Iris pigment epithelial cell (primary cell): ENCODE measurements at places on chromosomes 13 and 19.
A peak's percentile ranks its signal among the peaks of the same experiment; 100 is the strongest.

- DNase-seq: no peak
These were observed 5.2 kb upstream of the PLIN4 start for GRCh38 chr19:4523306-4524110.

GRCh38 chr19:17235971-17236777, 9.5 kb downstream of the NR2F6 start:
- DNase-seq: no peak

GRCh38 chr19:22622020-22622419, 12.1 kb upstream of the ZNF492 start:
- DNase-seq: no peak

DNA sequence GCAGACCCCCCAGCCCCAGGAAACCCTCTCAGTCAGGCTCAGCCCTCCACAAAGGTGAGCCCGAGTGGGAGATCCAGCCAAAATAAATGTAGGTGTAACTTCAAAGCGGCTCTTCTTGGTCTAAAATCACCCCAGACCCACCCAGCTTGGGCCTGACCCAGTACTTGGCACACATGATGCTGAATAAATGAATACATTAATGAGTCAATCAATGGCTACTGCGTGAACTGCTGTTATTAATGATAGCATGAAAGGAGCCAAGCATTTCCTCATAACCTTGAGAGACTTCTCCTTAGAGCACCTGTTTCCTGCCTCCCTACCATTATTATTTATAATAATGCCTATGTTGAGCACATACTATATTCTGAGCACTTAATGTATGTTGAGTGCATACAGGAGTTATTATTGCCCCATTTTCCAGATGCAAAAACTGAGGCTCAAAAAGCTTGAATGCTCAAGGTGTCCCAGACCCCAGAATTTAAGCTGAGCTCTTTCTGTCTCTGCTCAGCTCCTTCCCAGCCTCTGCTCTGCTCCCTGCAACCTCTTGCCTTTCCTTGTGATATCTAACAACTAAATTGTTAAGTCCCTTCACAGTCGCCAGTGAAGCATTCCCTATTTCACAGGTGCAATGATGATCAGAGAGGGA, 4.3 kb downstream of the NOTCH3 start:
- DNase-seq: no peak

DNA sequence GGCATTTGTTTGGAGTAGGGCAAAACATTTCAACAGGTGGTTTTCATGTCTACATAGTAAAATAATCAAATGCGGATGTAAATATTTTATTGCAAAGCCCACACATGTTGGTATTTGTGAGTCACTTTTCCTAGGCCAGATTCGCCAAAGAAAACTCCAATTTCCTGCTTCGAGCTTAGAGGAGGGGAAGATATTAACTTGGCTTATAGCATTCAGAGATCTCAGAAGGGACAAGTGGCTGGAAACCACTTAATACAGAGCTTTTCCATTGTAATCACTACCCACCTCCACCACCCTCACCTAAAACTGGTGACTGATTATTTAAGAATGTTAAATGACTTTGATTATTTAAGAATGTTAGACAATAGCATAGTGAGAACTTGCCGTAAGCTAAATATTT, 530.6 kb upstream of the SPRY2 start:
- DNase-seq: peak; percentile 64

GRCh38 chr13:44389060-44389666, 15.5 kb downstream of the SERP2 start:
- no peak for DNase-seq

GRCh38 chr19:46661735-46662592, 982 bp upstream of the DACT3 start:
- peak; percentile 93 for DNase-seq

DNA sequence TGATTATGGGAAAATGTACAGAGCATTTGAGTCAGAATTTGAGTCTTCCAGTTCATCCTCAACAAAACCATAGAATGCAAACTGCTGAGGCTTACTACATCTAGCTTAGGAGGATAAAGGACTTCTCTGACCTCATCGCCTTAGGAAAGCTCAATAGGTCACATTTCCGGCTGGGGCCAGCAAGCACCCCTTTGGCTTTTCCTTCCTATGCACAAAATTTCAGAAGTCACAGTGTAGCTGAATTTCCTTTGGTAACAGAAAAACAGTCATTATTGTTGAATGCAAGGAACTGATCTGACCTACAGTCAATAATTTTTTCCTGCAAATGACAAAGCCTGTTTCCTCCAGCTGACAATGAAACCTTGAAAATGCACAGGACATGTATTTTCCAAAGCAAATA, 32.8 kb upstream of the LRCH1 start:
- DNase-seq: no peak

GRCh38 chr13:85528491-85529217, 270.6 kb downstream of the SLITRK6 start:
- DNase-seq: peak; percentile 83

- peak; percentile 21 for DNase-seq
These were observed 2.9 kb downstream of the LAMP1 start for GRCh38 chr13:113299951-113300350.

DNA sequence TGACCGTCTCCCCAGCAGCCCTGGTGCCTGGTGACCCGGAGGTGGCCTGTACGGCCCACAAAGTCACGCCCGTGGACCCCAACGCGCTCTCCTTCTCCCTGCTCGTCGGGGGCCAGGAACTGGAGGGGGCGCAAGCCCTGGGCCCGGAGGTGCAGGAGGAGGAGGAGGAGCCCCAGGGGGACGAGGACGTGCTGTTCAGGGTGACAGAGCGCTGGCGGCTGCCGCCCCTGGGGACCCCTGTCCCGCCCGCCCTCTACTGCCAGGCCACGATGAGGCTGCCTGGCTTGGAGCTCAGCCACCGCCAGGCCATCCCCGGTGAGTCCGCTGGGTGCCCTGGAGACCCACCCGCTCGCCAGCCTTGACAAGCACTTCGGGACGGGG, 2.2 kb downstream of the MADCAM1 start:
- DNase-seq: no peak

DNA sequence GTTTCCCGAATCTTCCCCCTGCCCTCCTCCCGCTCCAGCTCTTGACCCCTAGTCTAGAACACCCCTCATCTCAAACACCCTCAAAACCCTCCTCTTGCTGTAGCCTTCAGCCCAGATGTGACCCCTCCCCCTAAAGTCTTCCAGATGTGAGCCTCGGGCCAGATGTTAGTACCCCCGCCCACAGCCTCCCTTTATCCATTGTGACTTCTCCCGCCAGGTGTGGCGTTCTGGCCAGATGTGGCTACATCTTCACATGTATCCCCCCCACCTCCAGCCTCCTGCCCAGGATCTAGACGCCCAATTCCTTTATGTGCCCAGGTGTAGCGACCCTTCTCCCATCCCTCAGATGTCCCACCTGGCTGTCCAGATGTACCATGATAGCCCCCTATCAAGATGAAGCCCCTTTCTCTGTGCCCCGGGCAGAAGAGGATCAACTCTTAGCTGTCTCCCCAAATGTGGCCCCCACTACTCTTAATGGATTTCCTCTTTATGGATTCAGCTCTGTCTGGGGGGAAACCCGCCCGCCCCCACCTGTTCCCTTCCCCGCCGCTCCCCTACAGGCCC, 517 bp upstream of the LTBP4 start:
- no peak for DNase-seq

DNA sequence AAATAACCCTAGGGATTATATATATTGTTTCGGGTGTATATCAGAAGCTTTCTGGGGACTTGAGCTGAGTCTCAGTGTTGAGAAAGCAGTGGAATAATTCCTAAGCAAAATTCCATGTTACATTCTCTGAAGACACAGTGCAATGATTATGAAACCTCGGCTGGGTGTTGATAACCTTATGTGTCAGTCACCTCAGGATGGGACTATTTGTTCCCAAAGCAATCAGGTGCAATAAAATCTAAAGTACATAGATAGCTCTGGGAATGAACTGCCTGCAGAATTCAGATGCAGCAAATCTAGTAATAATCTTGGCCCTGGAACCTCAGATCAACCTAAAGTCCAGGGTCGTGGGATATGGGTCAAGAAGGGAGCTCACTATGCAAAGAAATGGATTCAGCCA, 53.0 kb downstream of the EDNRB start:
- DNase-seq: no peak

DNA sequence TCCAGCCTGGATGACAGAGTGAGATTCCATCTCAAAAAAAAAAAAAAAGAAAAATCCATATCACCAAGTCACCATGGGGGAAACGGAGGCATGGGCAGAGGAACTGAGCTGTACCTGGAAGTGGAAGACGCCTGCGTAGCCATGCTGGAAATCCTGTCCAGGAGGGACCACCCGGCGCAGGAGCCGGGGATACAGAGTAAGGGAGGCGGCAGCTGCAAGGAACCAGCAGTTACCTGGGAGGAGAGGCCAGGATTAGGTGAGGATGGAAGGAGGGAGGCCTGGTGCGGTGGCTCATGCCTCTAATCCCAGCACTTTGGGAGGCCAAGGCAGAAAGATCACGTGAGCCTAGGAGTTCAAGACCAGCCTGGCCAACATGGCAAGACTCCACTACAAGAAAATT, 2.0 kb downstream of the CAPN12 start:
- DNase-seq: no peak

DNA sequence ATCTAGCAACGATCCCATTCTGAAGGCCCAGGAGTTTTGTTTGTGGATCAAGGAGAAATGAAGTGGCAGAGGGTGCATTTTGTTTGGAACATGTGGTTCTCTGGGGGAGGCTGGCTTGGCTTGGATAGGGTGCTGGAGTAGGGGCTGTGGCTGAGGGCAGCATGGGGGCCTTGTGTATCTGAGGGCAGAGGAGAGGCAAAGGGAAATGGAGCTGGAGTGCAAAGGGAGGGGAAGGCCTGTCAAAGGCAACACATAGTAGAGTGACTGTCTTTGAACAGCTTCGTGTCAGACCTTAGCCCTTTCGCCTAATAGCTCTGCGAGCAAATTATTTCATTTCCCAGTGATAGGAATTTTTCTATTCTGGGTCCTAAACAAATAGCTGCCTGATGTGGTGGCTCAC, 187.2 kb downstream of the KCNRG start:
- no peak for DNase-seq

DNA sequence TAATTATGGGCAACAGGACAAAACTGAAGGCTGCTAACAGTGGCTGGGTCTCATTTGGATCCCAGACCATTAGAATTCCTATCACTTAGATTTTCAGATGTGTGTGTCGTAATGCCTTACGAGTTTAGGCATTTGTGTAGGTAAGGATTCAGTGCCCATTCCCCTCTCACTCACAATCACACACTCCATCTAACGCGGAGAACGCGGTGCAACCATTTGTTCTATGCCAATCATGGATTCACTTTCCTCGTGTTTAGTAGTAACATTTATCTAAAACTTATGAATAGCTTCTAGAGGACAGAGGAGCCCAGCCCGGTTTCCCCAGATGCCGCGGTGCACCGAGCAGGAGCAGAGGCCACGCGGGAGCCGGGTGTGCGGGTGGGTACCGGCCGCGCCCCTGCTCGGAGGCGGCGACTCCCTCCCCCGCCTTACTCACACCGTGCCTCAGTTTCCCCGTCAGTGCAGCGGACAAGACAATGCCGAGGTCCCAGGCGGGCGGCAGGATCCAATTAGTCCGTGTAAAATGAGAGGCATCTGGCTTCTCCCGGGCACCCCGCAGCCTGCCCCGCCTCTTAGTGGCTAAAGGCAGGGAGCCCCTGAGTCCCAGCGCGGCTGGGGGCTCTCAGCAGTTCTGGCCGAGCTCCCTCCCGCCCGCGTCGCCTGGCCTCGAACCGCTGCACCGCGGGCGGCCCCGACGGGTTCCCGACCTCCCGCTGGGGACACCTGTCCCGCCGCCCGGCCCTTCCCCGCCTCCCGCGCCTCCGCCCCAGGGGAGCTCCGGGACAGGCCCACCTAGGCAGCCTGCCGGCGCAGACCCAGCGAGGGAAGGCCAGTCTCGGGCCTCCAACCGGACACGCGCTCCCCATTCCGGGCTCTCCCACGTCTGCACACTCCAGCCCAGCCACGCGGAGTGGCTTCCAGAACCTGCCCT, 5.9 kb upstream of the C1QTNF9B start:
- no peak for DNase-seq

DNA sequence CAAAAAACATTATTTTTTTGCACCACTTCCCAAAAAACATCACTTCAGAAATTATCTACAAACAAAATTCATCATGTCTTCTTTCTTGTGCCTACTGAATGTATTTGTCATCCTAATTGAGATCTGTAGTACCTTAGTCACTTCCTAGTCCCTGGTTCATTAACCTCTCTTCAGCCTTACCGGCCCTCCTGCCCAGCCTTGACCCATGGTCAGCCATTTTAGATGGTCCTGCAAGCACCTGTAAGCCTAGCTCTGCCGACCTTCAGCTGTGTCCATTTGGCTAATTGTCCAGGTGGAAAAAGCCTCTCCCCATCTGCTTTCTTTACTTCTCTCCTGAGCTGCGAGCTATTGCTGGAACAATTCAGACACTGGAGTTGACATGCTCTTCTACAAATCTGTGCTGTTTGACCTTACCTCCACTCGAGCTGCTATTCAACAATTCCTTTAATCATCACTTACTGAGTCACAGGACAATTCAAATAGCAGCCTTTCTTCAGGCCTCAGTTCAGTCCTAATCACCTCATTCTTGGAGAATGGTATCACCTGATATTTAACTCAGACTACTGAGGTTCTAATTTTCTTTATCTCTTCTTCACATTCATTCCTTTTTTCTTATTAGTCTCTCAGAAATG, 882.5 kb downstream of the PCDH9 start:
- DNase-seq: peak; percentile 47

DNA sequence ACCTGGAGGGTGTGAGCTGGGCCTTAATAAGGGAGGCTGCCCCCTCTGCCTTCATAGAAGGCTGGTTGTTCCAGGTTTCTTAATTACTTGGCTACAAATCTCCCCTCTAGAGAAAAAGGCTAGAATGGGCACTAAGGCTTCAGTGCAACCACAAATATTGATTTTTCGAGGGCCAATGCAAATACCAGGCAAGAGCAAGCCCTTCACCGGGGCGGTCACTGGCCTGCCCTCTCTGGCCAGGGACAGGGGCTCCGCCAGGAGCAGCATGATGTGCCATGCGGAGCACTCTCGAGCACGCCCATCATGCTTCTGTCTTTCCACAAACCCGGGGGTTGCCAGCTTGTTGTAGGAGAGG, 127.8 kb upstream of the SPACA7 start:
- no peak for DNase-seq

GRCh38 chr13:28817204-28817603, 2.9 kb upstream of the MTUS2 start:
- no peak for DNase-seq

GRCh38 chr19:45408121-45408520, 1.7 kb downstream of the POLR1G start:
- no peak for DNase-seq

DNA sequence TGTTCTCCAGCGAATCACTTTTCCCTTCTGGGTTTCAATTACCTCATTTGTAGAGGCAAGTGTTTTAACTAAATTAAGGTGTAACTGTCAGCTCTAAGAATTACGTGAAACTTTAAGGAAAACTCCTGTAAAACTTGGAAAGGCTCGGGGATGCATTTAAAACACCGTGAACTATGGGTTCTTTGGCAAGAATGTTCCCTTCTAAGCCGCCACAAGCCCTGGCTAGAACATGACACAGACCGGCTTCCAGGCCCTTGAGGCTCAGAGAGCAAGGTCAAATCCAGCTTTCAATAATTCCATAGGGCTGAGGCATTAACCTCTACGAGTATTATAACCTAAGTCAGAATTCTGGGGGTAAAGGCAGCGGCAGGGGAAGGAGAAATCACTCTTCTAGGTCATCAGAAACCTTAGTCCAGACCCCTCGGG, 685 bp downstream of the VWA8 start:
- DNase-seq: peak; percentile 34

GRCh38 chr13:60000081-60000480, 163.6 kb downstream of the DIAPH3 start:
- peak; percentile 29 for DNase-seq

- DNase-seq: no peak
These were observed 29.6 kb upstream of the RCBTB2 start for GRCh38 chr13:48562296-48563066.
